ENCODE measurements at places on chromosomes 2 and 18. TPM values are rescaled to one million over a fixed set of nuclear protein-coding genes. Genes with fewer than 3 reads are reported as not detected.

The LIPG gene
- 0.94 TPM for polyA plus RNA-seq

DNA sequence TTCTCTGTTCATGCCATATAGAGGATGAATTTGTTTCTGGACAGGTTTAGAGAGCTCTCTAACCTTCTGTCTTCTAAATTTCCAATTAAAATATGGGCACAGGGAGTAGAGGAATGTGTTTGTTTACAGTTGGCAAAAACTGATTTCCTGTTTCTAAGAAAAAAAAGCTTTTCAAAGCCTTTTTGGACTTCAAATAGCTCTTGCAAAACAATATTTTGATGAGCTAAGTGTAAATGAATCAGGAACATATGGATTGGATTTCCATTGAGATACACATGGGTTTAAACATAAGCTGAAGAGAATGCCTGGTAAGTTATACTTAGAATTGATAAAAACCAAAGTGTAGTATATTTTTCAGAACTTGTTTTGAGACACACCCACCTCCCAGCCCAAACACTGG, 677.5 kb downstream of the NYAP2 start:
- no peak for DNase-seq

DNA sequence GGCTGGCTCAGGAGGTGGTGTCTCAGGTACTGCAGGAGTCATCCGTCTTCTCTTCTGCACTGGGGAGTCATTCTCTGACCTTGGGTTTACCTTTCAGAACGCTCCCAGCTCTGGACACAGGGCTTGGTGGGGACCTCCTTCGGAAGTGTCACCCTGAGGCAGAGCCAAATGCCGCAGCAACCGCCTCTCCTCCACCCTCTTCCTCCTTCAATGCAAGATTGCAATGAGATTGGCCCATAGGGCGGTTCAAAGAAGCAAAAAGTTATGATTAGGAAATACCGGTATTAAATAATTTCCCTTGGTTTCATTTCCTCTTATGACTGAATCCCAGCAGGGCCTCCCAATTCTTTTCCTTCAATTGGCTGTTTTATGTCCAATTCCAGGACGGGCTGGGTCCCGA, 178.8 kb downstream of the ACKR3 start:
- no peak for DNase-seq

DNA sequence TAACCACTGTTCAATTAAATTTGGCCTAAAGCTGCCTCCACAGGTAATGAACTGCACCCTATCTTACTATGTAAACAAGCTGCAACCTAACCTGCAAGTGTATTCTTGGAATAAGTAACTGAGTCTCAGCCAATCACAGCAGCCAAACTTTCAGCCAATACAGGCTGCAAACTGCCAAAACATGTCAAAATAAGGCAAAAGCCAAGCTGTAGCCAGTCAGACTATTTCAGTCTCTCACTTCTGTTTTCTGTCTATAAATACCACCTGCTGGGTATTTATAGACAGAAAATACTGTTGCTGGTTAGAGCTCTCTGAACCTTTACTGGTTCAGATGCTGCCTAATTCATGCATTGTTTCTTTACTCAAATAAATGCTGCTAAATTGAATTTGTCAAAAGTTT, 14.3 kb downstream of the C2orf76 start:
- no peak for DNase-seq

DNA sequence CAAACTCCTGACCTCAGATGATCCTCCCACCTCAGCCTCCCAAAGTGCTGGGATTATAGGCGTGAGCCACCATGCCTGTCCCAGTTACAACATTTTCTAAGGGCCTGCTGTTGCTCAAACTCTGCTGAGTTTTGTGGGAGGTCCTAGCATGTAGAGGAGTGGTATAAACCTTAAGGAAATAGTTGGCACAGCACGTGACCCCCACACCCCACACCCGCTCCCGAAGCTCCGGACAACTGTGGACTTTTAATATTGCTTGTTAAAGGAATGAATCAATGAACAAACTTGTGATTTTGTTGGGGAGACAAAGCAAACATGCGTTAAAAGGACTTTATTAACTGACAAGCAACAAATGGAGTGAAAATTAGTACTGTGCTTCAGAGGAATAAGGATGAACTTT, 137.8 kb upstream of the GATA6 start:
- no peak for DNase-seq

GRCh38 chr2:222670191-222671038, 1.0 kb upstream of the MOGAT1 start:
- DNase-seq, result no peak

- DNase-seq, result no peak
Observed at GRCh38 chr2:19630921-19631320, 270.9 kb downstream of the TTC32 start.

- DNase-seq, result no peak
Observed at GRCh38 chr2:190927301-190927700, 46.7 kb downstream of the GLS start.

DNA sequence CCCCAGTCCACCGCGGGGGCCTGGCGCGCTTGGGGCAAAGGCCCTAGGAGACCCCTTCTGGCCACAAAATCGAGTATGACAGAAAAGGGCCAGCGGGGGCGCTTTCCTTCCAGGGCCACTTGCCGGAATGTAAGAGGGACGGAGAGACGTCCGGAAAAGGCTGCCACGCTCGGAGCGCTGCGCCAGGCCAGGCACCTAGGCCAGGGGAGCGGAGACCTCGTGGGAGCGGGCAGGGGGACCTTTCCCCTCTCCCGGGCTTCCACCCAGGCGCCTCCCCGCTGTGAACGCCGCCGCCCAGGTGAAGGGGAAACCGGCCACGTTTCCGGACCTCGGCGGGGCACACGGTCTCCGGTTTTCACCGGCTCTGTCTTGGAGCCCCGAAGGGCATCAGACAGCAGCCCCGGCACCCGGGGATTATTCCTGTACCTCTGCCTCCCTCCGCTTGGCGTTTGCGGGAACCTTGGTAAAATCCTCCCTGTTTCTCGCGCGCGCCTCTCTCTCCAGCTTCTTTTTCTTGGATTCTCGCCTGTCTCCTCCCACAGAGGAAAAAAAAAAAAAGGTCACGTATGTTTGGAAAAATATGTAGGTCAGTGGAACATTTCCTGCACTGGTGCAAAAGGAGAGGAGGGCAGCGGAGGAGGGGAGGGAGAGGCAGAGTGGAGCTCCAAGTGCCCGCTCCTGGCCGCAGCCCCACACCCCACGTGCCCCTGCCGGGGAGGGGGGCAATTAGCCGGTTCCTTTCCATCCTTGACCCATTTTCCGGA, 1.2 kb upstream of the NPAS2 start:
- DNase-seq, result peak; percentile 54

Data from ovary (tissue), 10 donors.